ENCODE measurements at places on chromosomes 6 and 20. TPM values are rescaled to one million over a fixed set of nuclear protein-coding genes. Genes with fewer than 3 reads are reported as not detected.

- no peak for DNase-seq
These were observed 72.1 kb downstream of the FILIP1 start for GRCh38 chr6:75421316-75422023.

DNA sequence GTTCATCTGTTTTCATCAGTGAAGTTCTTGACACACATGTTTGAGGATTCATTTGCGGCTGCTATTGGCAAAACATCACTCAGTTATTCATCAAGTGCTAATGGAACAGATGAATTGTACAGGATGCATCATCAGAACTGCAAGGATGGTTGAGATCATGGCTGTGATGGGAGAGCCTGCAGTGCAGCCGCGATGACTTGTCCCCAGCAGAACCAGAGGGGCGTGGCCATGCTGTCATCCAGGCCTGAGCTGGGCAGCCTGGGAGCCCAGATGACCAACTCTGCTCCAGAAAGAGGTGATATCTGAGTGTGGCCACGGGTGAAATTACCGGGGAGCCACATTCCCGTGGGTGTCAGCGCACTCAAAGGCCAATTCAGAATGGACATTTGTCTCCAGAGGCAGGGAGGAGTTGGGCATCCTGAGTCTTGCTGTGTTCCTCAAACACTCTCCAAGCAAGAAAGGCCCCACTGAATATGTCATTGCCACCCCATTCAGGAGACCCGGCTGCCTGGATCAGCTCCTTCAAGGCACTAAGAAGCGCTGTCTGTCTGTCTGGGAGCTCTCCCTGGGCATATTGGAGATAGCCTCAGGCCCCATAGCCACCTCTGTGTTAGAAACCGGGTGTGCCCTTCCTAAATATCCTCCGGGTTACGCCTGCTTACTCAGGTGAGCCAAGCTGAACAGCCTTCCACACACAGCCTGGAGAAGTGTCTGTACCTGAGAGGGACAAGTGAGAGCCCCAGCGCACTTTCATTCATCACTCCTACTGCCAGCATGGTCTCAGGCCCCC is 66.7 kb downstream of the SYNDIG1 start:
- DNase-seq = no peak

DNA sequence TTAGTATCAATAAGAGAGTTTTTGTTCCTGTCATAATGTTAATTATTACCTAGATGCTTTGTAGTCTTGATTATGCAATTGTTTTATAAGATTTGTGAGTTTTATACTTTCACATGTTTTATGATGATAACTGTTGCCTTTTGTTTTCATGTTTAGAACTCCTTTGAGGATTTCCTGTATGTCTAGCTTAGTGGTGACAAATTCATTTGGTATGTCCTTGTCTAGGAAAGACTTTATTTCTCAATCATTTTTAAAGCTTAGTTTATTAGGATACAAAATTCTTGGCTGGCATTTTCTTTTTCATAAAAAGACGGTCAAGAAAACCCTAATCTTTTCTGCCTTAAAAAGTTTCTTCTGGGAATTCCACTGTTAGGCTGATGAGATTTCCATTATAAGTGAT is 849.9 kb upstream of the EYS start:
- DNase-seq = no peak

DNA sequence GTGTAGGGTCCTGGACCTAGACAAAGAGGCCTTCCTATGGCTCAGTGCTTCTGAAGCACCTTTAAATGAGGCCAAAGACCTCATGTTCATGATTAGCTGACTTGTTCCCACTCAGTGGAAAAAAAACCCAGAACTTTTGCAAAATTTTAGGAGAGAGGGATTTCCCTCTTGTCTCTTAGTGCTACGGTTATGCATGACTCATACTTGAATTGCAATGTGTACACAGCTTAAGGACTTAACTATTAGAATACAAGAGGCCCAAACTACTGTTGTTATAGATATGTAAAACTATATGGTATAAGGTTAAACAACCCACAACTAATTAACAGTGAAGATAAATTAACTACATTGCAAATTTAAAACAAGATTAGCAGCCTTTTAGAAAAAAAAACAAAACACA is 32.3 kb upstream of the HLA-A start:
- DNase-seq = no peak

DNA sequence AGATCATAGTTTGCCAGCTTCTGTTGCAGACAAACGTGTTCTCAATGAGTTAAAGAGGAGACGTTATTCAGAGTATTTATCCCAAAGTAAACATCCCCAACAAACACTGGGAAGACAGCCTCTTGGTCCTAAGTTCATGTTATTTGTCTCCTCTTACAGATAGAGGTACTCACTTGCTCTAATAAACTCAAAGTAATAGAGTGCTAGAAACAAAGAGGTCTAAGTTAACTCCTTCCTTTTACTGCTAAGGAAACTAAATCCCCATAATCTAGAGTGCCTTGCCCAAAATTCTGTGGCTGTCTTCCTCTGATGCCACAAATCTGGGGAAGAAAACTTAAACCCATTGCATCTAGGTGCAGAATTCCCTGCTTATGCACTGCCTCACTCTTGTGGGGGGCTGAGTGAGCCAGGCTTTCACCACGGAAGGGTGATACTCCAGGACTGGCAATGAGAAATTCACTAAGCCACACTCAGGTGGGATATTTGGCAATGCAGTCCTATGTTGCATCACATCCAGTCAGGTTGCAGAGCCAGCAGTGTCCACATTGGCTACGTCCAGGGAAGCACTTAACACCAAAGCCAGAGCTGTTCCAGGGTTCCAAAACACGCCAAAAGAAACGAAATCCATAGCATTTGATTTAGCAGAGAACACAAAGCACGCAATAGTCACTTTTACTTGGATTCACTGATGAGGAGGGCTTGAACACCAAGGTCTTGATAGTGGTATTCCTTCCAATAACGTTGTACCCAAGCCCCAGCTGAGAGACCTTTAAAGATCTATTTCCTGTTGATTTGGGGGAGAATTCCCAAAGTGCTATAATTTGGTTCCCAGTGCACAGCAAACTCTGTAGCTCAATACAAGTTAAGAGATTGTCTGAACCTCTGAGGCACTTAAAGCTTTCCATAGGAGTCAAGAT is 81.0 kb upstream of the FOXQ1 start:
- DNase-seq = no peak

DNA sequence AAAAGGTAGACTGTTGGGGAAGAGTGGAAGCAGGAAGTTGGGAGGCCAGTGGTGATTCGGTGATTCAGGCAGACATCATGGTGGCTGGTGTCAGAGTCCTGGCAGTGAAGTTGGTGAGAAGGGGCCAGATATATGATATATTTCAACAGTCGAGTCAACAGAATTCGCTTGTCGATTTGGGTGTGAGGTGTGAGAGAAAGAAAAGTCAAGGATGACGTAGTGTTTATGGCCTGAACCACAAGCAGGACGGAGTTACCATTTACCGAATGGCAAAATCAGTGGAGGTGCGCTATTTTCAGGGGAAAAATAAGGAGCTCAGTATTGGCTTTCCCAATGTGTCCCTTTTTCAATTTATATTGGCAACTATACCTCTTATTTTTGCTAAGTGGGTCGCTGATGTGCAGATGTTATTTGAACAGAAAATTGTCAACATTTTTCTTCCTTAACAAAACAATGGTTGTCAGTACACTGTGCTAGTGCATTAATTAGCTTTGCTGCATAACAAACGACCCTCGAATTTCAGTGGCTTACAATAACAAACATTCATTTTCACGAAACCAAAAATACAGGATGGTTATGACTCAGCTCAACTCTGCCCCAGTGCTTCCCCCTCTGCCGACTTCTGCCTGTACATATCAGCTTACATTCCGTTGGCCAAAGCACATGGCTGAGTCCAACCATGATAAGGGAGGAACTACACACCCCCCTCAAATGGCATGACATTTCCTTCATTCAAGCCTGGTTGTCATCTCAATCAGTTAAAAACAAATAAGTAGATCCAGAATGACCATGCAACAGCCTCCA is 255.0 kb upstream of the ZFP64 start:
- DNase-seq = no peak

- DNase-seq = no peak
These were observed 218.2 kb downstream of the OTOR start for GRCh38 chr20:16966276-16966880.

GRCh38 chr6:90294614-90294988 is 2.0 kb downstream of the BACH2 start:
- no peak for DNase-seq

- DNase-seq = no peak
These were observed 34.8 kb downstream of the IYD start for GRCh38 chr6:150403458-150404246.

- DNase-seq = no peak
These were observed 140.7 kb downstream of the UBE3D start for GRCh38 chr6:82924799-82925535.

- no peak for DNase-seq
These were observed 161.7 kb downstream of the SYCP2 start for GRCh38 chr20:59771506-59772372.

- no peak for DNase-seq
These were observed 12.3 kb upstream of the CBFA2T2 start for GRCh38 chr20:33477386-33478234.

DNA sequence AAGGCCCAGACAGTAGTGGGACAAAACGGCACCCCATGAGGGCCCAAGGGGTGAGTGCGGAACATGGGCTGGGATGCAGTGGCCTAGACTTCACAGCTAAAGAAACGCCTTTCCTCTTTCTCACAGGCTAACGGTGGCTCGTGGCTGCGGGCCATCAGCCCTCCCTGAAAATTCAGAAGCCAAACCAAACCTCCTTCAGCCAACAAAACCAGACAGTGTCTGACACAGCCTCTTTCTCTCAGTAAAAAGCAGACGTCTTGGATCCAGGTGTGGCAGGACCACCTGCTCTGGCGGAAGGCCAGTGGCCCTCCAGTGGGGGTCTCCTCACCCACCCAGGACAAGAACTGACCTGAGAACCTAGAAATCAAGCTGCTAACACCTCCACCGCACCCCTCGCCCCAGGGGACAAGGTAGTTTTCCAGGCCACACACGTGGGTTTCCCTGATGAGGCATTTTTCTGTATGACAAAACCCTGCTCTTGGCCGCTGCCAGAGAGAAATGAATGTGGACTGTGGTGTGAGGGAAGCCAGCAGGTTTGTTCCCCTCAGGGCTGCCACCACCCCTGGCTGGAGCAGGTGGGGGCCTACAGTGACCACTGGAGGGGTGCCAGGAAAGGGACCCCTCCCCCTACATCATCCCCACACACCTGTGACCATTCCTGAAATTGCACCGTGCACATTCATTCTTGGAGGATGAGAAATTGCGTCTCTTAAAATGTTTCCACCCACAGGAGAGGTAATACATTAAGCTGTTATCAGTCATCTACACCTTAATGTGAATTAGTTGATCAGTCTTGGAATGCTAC is 76.8 kb upstream of the PIM1 start:
- no peak for DNase-seq

DNA sequence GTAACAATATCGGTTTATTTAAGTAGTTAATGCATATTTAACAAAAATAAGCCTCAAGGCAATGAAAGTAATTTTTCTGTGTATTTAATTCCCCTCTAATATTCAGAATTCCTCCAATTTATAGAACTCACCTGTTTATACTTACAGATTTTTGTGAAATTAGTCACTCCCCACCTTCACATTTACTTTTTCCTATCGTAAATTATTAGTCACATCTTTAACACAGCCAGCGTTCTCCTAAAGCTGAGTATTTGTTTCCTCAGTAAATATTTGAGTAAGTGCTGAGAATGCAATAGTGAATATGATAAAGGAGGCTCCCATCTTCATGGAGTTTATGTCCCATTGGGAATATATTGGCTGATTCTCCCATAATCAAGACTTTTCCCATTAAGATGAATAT is 88.0 kb downstream of the SYCP2 start:
- no peak for DNase-seq

DNA sequence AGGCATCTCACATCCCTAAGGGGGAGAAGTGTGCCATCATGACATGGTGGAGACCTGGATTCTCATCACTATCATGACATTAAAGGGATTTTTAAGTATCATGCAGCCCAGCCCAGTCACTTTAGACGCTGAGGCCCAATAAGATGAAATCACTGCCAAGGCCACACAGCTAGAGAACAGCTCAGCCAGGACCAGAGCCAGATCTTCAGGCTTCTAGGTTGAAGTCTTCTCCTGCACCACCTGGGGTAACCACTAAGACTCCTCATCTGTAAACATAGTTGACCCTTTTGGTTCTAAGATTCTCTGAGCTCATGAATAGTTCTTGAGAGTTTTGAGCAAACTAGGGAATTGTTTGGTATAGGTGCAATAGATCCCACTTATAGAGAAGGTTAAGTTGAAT is 125.1 kb downstream of the TCP11 start:
- no peak for DNase-seq

GRCh38 chr20:1266167-1266973 is at the start of gene SNPH:
Gene SNPH, plus strand, starts transcription at chr20:1266294. Its CDS starts 29,946 bp downstream, at chr20:1296240.
- peak; percentile 69 for DNase-seq

GRCh38 chr20:11170565-11170964 is 496.8 kb upstream of the JAG1 start:
- DNase-seq = no peak

DNA sequence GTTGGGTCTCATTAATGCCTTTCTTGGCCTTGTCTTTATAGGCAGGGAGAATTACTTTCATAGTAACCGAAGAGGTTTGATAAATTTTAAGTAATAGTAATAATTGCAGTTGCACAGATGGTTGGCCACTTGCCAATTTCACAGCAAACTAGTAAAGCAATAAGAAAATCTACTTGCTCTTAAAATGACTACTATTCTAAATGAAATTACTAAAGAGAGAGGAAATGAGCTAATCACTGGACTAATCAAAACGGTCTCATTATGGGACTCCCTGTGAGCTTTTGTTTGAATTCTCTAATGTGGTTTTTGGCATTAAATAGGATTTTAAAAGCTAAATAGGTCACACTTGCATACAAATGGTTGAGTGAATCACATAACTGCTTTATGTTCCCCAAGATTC is 227.4 kb upstream of the PLN start:
- no peak for DNase-seq

DNA sequence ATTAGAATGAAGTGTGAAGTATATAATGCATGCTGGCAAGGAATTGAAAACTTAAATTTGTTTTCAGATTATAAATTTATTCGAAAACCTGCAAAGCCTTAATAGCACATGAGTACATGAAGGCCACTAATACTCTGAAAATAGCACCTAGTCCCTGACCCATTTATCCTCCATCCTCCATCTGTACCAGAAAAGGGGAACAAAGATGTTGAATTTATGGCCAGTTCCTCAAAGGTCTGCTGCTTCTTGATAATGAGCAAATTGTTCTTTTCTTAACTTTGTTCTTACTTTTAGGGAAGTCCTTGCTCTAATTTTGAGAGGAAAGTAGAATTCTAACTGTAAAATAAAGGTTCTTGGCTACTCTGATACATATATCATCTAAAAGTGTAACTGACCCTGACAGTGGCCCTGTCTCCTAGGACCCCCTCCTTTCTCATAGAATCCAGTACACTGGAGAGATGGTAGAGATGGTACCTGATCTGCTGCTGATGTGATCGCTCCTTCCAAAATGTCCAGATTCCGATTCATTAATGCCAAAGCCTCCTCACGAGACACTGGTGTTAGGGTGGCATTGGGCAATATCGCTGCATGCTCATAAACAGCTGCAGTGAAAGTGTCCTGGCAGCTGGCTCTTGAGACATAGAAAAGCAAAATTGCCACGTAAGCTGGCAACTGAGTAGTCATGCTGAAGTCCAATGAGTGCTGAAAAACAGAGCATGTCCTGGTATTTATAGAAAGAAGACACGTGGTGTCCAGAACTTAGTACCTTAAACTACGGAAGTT is at the start of gene VNN1:
Gene VNN1 (minus strand): TSS at position 704 of the 783 bp plus-strand sequence. CDS start 20 bp downstream, at position 684.
- DNase-seq = no peak

ADTRP gene
- total RNA-seq = 29.1 TPM

SAPCD1 gene
- total RNA-seq = 7.6 TPM

NR2E1 gene
- not detected for total RNA-seq

RNF182 gene
- total RNA-seq = not detected

KCNG1 gene
- total RNA-seq = 1.2 TPM

EYS gene
- total RNA-seq = not detected

ELOVL5 gene
- total RNA-seq = 86.2 TPM

DEFB118 gene
- total RNA-seq = not detected

NEDD9 gene
- 33.7 TPM for total RNA-seq
